ENCODE measurements at places on chromosomes 7 and 10.
A peak's percentile ranks its signal among the peaks of the same experiment; 100 is the strongest.

- no peak for DNase-seq
Observed at GRCh38 chr10:111148025-111148424, 71.2 kb downstream of the ADRA2A start.

DNA sequence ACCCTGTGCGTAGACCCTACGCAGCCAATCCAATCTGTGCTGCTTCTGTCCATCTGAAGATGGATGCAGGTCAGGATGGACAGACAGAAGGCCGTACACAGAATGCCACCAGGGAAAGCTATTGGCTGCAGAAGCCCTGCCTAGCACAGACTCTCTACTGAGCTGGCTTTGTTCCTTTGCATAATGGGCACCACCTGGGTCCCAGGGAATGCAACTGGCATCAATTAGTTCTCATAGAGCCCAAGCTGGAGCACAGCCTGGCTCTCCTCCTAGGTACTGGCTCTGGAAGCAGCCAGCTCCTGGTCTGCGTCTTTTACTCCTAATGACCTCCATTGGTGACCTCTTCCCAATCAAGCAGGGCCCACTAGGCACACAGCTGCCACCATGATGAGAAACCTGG lies 26.8 kb upstream of the CACUL1 start:
- no peak for DNase-seq

DNA sequence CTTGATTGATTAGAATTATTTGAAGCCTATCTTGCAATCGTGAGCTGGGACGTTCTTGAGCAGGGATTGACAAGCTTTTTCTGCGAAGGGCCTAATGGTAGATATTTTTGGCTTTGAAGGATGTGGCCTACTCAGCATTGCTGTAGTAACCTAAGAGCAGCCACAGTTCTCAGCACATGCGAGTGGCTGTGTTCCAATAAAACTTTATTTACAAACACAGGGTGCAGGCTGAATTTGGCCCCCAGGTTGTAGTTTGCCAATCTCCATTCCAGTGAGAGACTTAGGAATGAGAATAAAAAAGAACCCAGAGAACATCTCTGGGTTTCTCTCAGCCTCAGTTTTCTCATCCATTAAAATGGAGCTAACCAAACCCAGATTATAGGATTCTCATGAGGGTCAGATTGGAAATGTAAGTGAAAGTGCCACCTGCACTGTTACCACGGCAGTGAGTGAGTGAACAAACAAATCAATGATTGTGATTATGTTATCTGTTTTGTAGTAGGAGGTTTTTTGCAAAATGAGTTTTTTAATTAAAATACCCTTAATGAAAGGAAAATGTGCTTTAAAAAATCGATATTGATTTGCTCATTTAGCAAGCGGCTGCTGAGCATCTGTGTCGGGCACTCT lies 664.0 kb downstream of the SDK1 start:
- DNase-seq = no peak

DNA sequence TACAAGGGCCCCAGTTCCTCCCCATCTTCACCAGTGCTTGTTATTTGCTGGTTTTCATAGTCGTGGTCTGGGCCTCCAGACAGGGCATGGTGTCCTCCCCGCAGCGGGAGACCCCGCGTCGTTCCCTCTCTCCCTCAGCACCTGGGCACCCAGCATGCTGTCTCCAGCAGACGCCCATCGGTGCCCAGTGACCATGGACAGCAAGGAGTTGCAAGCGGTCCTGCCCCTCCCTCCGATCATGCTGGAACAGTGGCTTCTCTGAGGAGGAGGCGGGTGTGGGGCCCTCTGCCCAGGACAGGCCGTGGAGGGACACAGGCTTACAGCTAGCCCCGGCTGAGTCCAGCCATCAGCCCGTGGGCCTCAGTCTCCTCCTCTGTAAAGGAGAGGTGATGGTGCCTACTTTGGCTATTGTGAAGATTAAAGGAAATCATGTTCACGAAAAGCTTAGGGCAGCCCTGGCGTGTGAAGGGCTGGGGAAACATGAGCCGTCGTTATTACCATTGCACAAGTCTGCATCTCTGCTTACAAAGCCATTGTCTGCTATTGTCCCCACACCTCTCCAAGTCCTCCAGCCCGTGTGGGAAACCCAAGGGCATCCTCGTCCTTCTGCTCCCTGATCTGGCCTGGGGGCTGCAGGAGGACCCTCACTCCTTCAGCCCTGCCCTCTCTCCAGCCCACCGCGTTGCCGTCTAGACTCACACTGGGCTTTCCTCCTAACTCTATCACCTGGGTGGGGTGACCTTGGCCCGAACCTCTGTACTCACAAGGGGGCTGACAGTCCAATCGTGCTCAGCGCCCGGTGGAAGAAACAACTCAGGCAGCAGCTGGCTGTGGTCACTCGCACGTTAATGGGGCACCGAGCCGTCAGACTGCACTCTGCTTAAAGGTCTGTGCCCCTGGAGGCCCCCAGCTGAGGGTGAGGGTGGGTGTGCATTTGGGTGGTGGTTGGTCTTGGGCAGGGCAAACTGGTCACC lies 29.9 kb downstream of the EN2 start:
- DNase-seq = no peak

- DNase-seq = no peak
Observed at GRCh38 chr10:129891806-129892205, 72.3 kb downstream of the EBF3 start.

DNA sequence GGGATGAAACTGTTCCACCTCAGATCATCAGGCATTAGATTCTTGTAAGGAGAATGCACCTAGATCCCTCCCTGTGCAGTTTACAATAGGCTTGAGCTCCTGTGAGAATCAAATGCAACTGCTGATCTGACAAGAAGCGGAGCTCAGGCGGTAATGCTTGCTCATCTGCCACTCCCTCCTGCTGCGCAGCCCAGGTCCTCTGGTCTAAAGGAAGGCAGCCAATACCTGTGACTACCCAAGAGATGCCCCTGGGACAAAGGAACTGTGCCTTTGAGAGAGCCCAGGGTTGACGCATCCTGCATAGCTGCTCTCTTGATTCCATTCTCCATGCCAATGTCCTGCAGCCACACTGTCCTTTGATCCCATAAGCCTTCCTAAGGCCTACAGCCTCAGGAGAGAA lies 73.1 kb downstream of the ADCYAP1R1 start:
- DNase-seq = no peak

GRCh38 chr7:22681852-22682657 lies 44.9 kb upstream of the IL6 start:
- DNase-seq = no peak

- DNase-seq = no peak
Observed at GRCh38 chr10:76126607-76127527, 695.4 kb downstream of the LRMDA start.

GRCh38 chr10:132728321-132728720 lies 57.6 kb downstream of the NKX6-2 start:
- DNase-seq = no peak

DNA sequence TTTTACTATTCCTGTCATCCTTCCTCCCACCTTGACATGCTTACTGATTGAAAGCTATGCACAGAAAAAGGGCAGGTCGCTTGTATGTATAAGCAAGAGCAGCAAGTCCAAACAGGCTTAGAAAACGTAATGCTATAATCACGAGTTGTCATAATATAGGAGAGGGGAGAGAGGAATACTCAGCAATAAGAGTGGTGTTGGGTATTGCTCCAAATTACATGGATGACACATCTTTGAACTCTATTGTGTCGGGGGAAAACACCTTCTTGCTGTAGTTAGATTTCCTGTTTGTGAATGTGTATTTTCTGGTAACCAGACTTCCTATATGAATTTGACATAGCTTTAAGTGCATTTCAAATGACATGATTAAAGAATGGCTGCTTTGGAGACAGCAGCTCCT lies 7.5 kb downstream of the MET start:
- DNase-seq = no peak

DNA sequence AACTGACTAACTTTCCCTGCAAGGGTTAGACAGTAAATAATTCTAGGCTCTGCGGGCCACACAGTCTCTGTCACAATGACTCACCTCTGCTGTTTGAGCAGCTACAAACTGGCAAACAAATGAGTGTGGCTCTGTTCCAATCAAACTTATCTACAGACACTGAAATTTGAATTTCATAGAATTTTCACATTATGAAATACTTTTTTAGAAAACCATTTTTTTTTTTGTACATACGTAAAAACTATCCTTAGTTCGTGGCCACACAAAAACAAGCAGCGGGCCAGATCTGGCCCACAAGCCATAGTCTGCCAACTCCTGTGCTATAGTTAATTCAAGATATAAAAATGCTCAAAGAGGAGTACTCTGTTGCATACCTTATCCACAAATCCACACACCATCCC lies 32.6 kb downstream of the PIP4K2A start:
- DNase-seq = peak; percentile 64

DNA sequence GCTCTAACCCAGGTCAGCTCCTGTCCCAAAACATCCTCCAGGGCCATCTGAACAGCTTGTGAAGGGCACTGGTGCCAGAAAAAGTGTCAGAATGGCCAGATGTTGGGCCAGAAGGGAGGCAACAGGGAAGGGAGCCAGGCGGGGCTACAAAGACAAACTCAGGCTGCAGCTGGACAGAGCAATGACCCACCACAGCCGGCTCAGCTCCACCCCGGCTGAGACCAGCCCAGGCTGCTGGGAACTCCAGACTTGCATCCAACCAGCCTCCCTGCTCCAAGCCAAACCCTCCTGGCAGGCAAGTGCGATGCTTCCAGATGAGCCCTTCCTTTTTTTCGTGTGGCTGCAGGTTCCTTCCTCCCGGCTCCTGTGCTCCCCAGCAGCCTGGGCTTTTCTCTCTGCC lies 466.9 kb downstream of the PTPRN2 start:
- no peak for DNase-seq

GRCh38 chr10:33600381-33600780 lies 265.9 kb upstream of the NRP1 start:
- no peak for DNase-seq

- DNase-seq = no peak
Observed at GRCh38 chr10:761376-761775, 71.9 kb upstream of the DIP2C start.

DNA sequence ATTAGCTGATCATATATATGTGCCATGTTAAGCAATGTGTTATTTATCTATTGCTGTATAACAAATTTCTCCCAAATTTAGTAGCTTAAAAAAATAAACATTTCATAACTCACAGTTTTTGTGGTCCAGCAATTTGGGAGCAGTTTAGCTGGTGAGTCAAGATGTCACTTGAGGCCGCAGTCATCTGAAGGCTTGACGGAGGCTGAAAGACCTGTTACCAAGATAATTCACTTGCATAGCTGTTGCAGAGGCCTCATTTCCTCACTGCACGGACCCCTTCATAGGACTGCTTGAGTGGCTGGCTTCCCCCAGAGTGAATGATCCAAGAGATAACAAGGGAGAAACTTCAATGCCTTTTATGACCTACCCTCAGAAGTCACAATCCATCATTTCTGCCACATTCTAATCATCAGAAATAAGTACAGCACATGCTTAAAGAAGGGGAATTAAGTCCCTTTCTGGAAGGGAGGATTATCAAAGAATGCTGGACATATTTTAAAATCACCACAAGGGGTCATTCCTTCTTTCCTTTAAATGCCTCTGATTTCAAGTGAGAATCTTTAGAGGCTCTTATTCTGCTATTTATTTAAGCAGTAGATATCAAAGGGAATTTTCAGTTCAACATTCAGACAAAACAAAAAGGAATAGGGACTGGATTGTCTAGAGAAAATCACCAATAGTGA lies 10.5 kb upstream of the SRPK2 start:
- DNase-seq = no peak

DNA sequence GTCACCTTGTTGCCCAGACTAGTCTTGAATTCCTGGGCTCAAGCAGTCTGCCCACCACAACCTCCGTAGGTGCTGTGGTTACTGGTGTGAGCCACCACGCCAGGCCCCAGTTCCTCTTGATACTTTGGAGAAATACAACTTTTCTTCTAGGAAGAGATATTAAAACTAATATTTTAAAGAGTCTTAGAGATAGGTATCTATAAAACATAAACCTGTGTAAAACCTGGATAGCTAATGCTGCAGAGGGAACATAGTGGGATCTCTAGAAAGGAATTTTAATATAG lies 4.8 kb upstream of the GDI2 start:
- DNase-seq = no peak

GRCh38 chr10:75037171-75038153 lies 74.0 kb upstream of the SAMD8 start:
- no peak for DNase-seq

DNA sequence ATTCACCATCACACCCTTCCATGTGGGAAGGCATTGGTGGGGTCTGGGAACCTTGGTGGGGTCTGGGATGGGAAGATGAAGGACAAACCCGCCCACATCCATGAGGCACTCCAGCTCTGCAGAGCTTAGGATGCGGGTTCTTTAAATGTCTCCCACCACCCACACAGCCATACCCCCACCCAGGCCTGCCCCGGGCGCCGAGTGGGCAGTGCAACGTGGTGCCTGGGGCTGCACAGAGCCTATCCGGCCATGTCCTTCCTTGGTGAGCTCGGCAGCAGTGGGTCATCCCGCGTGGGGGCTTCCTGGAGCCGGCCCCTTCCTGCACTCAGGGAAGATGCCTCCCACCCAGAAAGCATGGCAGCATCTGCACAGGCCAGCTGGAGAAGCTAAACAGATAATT lies 163.5 kb upstream of the TCERG1L start:
- DNase-seq = no peak

GRCh38 chr7:84701524-84702306 lies 485.1 kb downstream of the SEMA3D start:
- no peak for DNase-seq

All from activated CD4-positive, alpha-beta T cell treated with anti-CD3 and anti-CD28 coated beads for 48 hours (primary cell).